Mammary epithelial cell (primary cell): ENCODE measurements at places on chromosomes 2 and 18. TPM values are rescaled to one million over a fixed set of nuclear protein-coding genes. Genes with fewer than 3 reads are reported as not detected.

Gene POTEF
- not detected for polyA plus RNA-seq

Gene LDLRAD4
- polyA plus RNA-seq: not detected

Gene PER2
- polyA plus RNA-seq: 2.1 TPM

Gene RAX
- polyA plus RNA-seq: not detected

Gene EFHD1
- polyA plus RNA-seq: 1.1 TPM

Gene NGEF
- 0.71 TPM for polyA plus RNA-seq

Gene ZNF396
- polyA plus RNA-seq: 0.09 TPM

Gene ABHD1
- 0.07 TPM for polyA plus RNA-seq

Gene TYW5
- polyA plus RNA-seq: 3.6 TPM

Gene DQX1
- polyA plus RNA-seq: 3.4 TPM

Gene FBLN7
- polyA plus RNA-seq: 0.18 TPM

Gene FSHR
- not detected for polyA plus RNA-seq

Gene MRPL53
- 49.6 TPM for polyA plus RNA-seq

Gene ADAM23
- polyA plus RNA-seq: 2.5 TPM

Gene HRH4
- polyA plus RNA-seq: not detected

Gene SP100
- polyA plus RNA-seq: 29.9 TPM

Gene REG3G
- polyA plus RNA-seq: not detected

Gene XDH
- 45.1 TPM for polyA plus RNA-seq

Gene LCT
- 0.01 TPM for polyA plus RNA-seq

Gene IGFBP5
- polyA plus RNA-seq: 0.11 TPM

Gene KCNE4
- 0.25 TPM for polyA plus RNA-seq

Gene IGFBP2
- polyA plus RNA-seq: 501 TPM

Gene SH3RF3
- polyA plus RNA-seq: 0.20 TPM

Gene CCDC121
- 1.0 TPM for polyA plus RNA-seq

Gene RTKN
- polyA plus RNA-seq: 99.4 TPM

Gene ZEB2
- 0.26 TPM for polyA plus RNA-seq

Gene MYO7B
- polyA plus RNA-seq: not detected

Gene TUBB8B
- polyA plus RNA-seq: 0.59 TPM

Gene MOGAT1
- polyA plus RNA-seq: not detected

Gene HJURP
- polyA plus RNA-seq: 38.6 TPM

Gene CDK5R2
- 0.08 TPM for polyA plus RNA-seq

Gene ABCG8
- polyA plus RNA-seq: not detected

Gene UBXN4
- 34.0 TPM for polyA plus RNA-seq

Gene HOXD12
- polyA plus RNA-seq: not detected

Gene HOXD13
- not detected for polyA plus RNA-seq

Gene MALL
- polyA plus RNA-seq: 96.9 TPM

Gene OTOS
- polyA plus RNA-seq: not detected

Gene FBXO36
- polyA plus RNA-seq: 0.86 TPM

Gene SULT1C2
- not detected for polyA plus RNA-seq

Gene PROC
- polyA plus RNA-seq: 0.60 TPM

Gene LINC00305
- not detected for polyA plus RNA-seq

Gene WDR35
- polyA plus RNA-seq: 4.1 TPM

Gene NT5C1B
- not detected for polyA plus RNA-seq

Gene CROCC2
- not detected for polyA plus RNA-seq

Gene STAT4
- polyA plus RNA-seq: 1.6 TPM

Gene FAM228B
- polyA plus RNA-seq: 1.4 TPM

Gene POMC
- polyA plus RNA-seq: not detected

Gene MAL
- polyA plus RNA-seq: not detected
